NCI-H446 treated with DMSO at 0.1 percent for 48 hours (cell line): ENCODE measurements at places on chromosomes 13 and 19.

GRCh38 chr19:18321734-18322102 is 1.2 kb downstream of the LSM4 start:
- no peak for DNase-seq

DNA sequence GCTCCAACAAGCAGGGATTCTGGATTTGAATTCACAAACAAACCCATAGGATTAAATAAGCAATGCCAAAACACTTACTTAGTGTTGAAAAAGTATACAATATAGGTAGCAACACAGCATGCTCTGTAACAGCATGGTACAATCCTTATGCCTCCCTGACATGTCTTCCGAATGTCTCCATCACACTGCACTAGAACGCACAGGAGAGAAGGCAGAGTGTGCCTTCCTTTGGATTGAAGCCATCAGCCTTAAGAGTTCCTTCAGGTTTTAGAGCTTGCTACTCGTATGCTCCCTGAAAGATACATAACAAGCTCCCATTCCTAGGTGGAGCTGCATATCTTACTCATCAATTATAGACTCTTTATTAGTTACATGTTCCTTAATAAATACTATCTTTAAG is 1573.9 kb upstream of the PRR20A start:
- no peak for DNase-seq

GRCh38 chr13:74464670-74465069 is 330.5 kb upstream of the KLF12 start:
- DNase-seq, result no peak

GRCh38 chr19:19816679-19817078 is 4.9 kb downstream of the ZNF506 start:
- no peak for DNase-seq

- DNase-seq, result no peak
These were observed 169.0 kb upstream of the ARGLU1 start for GRCh38 chr13:106736941-106737340.

DNA sequence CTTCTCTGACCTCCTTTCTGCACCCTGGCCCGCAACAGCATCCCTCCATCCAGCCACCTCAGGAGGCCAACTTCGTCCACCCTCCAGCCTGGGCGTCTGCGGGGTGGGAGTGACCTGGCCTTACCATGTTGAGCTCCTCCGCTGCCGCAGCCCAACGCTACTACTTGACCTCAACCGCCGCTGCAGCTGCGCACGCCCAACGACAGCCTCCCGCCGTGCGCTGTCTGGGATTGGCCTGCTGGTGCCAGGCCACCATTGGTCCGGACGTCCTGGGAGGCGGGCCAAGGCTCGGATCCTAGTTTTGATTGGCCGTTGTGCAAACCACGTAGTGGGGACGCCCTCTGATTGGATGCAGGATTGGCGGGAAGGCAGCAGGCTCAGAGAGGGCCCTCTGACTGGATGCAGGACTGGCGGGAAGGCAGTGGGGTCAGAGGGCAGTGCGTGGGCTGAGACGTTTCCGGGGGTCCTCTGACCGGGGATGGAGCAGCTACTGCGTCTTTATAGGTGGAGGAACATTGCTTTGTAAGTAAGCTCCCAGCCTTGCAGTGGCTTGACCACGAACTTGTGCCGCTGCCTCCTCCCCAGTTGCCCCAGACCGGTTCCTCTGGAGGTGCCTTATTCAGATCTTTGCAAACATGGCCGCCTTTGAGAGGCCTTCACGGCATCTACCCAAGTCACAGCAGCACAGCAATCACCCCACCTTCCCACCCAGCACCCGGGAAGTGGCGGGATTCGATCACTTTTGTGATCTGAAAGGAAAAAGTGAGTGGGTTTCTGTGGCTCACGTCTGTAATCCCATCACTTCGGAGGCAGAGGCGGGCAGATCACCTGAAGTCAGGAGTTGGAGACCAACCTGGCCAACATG is at the start of gene TUBA3C:
Gene TUBA3C, minus strand, starts transcription at position 204 of the 865 bp plus-strand sequence. Its CDS starts 77 bp downstream, at position 127.
- DNase-seq, result peak; percentile 83

DNA sequence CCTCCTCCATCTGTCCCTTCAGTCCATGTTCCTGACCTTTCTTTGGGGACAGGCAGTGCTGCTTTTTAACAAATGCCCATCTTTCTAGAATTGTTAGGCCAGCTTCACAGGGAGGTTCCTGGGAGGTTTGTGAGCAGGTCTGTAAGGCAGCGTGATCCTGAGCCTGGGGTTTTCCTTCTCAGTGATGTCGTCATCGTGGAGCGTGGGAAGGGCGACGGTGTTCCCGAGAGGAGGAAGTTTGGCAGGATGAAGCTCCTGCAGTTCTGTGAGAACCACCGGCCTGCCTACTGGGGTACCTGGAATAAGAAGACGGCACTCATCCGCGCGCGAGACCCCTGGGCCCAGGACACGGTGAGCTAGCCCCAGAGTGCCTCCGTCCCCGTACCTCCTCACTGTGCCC is 26.8 kb downstream of the CHAF1A start:
- DNase-seq, result no peak

- no peak for DNase-seq
These were observed 49.9 kb upstream of the MEDAG start for GRCh38 chr13:30856005-30856790.

GRCh38 chr19:38289955-38290354 is 14.1 kb upstream of the C19orf33 start:
- DNase-seq, result no peak

- DNase-seq, result no peak
These were observed 12.0 kb downstream of the PIAS4 start for GRCh38 chr19:4019578-4019977.

DNA sequence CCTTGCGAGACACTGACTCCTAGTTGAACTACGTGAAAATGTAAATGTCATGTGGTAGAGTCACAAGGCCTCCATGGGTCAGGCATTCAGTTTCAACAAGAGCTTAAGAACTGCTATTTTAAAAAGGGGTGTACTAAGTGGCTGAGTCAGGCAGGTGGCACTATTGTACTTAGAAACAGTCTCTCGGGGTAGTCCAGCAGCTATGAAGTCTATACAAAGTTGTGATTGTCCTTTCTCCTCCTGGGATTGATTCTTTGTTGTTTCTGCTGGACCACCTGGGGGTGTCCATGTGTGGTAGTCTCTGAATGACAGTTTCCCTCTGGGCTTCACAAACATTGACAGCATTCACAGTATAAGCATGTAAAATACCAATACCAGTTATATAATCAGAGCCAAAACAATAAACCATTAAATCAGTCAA is 33.0 kb downstream of the UGGT2 start:
- no peak for DNase-seq
